ENCODE measurements at places on chromosomes 5 and 9.

GRCh38 chr5:59592101-59592500, 301.4 kb downstream of the PDE4D start:
- no peak for DNase-seq

- no peak for DNase-seq
Observed at GRCh38 chr5:126219616-126220015, 203.6 kb upstream of the GRAMD2B start.

DNA sequence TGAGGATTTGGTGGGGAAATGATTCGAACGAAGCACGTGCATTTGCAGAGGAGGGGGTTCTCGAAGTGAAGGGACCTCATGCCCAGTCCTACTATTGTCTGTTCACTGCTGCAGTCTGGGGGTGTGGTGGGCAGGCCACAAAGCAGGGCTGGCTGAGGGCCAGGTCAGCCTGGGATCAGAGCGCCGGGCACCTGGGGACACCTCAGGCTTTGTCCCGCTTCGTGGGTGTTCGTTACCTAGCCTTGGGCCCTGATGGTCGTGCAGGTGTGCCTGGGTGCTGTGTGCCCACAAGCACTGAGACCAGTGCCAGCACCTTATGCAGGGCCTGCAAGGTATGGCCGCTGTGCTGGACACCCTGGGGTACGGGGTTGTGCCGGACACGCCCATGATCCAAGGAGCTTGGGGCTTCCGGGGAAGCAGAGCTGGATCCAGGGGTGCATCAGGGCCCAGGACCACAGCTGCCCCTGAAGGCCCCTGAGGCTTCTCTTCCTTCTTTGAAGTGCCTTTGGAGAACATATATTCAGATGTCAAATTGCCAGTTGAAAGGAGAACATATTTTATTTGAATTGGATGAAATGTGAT, 80.6 kb downstream of the COL5A1 start:
- no peak for DNase-seq

DNA sequence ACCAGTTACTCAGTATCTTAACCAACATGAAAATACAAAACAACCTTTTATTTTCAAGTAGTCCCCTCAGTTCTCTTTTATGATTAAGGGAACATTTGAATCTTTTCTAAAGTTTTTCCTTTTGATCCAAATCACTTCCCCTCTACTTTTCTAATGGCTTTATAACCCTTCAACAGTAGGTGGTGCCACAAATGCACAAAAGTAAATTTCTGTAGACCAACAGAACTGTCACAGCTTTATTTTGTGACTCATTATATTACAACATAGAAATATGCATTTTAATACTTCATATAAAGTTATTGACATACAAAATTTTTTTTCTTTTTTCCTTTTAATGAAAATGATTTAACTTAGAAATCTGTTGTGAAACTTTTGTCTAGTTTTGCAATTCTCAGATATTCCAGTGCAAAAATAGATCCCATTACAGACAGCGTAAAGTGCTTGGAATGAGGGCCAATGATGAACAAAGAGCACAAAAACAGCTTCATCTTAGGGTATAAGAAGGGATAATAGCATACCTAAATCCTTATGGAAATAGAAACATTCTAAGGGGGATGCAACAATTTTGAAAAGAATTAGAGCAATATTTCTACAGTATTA, 17.0 kb downstream of the NIPSNAP3B start:
- DNase-seq = no peak

DNA sequence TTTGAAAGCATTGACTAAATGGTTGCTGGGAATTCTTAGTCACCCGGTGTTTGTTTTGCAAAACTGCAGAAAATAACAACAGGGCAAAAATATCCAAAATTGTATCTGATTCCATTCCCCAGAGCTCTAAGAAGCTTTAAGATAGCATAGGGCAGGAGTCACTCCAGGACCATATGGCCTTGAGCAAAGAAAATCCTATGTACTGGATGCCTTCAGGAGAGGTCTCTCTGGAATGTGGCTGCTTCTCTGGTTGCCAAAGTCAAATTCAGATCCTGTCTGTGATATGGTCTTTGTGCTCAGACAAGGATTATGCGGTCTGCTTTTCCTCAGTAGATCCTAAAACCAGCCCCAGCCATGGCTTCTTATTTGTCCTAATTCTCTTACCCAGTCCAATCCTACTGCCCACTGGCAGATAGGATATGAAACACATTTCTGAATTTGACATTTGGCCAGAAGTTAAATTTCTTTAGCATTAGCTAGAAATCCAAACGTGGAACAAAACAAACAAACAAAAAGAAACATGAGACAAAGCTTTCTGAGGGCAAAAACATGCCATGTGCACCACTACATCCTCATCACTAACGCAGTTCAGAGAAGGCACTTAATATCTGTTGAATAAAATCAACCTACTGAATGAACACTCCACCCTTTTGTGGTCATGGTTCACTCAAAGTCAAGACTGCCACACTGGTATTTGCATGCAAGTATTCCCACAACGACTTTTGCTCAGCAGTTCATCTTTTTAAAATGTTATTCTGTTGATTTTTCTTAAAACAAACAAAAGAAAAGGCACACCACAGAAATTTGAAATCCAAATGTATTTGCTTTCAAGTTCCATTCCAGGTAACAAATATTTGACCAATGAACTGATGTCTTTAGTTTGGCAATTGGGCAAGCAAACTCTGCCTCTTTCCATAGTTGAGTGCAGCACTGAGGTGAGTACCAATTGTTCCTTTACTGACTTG, 165.7 kb downstream of the TRPM6 start:
- no peak for DNase-seq

Measured in effector memory CD4-positive, alpha-beta T cell (primary cell).